Esophagus squamous epithelium (tissue), 5 donors: ENCODE measurements at places on chromosomes 1 and 21.

GRCh38 chr1:213977486-213977842 is 10.3 kb upstream of the PROX1 start:
- no peaks in the 10 kb centered on the region for H3K36me3 ChIP-seq
- peaks cover 66% of the 10 kb centered on the region for H3K27me3 ChIP-seq
- DNase-seq = no peak
- H3K27ac ChIP-seq = no peak overlapping the region
- H3K4me3 ChIP-seq = no peak overlapping the region
- H3K4me1 ChIP-seq = no peaks in the 10 kb centered on the region

GRCh38 chr1:1761504-1762376 is 16.5 kb downstream of the NADK start:
- H3K4me1 ChIP-seq = peaks cover 14% of the 10 kb centered on the region
- no peaks in the 10 kb centered on the region for H3K27me3 ChIP-seq
- peaks cover 33% of the 10 kb centered on the region for H3K36me3 ChIP-seq
- DNase-seq = no peak
- no peak overlapping the region for H3K4me3 ChIP-seq

GRCh38 chr21:36980280-36981048 is 14.0 kb upstream of the HLCS start:
- peak overlapping the region; percentile 63 for H3K27ac ChIP-seq
- peaks cover 6% of the 10 kb centered on the region for H3K4me1 ChIP-seq
- H3K36me3 ChIP-seq = no peaks in the 10 kb centered on the region

GRCh38 chr1:107739201-107739600 is 225.8 kb downstream of the VAV3 start:
- H3K27ac ChIP-seq = peak overlapping the region; percentile 71
- H3K4me1 ChIP-seq = peaks cover 16% of the 10 kb centered on the region
- H3K4me3 ChIP-seq = no peak overlapping the region
- no peak for DNase-seq

DNA sequence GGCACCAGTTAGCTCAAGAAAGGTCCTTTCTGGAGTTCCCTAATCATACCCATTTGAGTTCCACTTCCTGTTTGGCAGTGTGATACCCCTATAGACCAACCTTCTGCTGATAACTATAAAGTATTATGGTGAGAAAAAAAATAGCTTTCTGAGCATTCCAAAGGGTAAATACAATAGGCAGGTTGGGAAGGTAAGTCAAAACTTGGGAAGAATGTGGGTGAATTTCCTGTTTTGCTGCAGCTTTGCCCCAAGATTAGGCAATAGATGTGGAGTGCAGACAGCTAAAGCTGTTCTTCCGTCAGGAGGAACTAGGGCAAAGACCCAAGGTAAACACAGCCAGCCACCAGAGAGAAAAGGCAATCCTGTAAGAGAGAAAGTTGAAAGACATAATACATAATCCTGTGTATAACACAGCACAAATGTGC is 49.9 kb upstream of the GUCA2A start:
- peak overlapping the region; percentile 47 for H3K27ac ChIP-seq
- H3K4me3 ChIP-seq = no peak overlapping the region
- peaks cover 40% of the 10 kb centered on the region for H3K4me1 ChIP-seq
- H3K27me3 ChIP-seq = no peaks in the 10 kb centered on the region

GRCh38 chr1:83694449-83694848 is 304.5 kb downstream of the TTLL7 start:
- no peak overlapping the region for H3K4me3 ChIP-seq
- H3K27me3 ChIP-seq = no peaks in the 10 kb centered on the region
- peak overlapping the region; percentile 6 for H3K27ac ChIP-seq
- H3K4me1 ChIP-seq = no peaks in the 10 kb centered on the region
